Fibroblast of skin of abdomen (primary cell): ENCODE measurements at places on chromosomes 7 and 10.

DNA sequence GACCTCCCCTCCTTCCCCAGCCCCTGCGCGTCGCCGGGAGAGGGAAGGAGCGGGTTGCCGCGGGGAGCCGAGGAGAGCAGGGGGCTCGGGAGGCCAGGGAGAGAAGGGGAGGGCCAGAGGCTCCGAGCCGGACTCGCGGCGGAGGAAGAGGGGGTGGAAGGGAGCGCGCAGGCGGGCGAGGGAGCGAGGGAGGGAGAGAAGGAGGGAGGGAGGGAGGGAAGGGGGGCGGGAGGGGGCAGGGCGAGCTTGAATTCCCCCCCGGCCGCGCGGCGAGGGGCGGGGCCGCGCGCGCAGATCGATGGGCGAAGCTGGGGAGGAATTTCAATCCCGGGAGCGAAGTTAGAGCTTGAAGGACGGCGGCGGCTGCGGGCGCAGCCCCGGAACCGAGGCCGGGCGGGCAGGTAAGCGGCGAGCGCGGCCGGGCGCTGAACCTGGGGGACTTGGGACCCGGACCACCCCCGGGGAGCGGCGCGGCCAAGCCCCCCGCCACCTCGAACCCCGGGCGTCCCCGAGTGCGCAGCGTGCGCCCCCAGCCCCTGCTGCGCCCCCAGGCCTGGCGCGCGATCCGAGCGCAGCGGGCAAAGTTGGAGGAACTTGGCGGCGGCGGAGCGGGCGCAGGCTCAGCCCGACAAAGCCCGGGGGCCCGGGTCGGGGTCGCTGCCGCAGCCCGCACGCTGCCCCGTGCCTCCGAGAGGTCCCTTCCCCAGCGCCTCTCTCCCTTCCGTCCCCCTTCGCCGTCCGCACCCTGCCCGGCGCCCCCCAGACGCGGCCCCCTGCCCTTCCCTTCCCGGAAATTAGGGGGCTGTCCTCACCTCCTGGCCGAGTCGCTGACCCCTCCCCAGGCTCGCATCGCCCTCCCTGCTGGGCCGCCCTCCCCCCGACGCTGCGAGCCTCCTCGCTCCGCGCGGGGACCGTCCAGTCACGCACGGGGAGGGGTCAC is at the start of gene ELFN1:
TSS of gene ELFN1 (plus strand) at position 324 of the 940 bp plus-strand sequence. CDS start 74,320 bp downstream, outside the sequence.
- peak; percentile 84 for DNase-seq

DNA sequence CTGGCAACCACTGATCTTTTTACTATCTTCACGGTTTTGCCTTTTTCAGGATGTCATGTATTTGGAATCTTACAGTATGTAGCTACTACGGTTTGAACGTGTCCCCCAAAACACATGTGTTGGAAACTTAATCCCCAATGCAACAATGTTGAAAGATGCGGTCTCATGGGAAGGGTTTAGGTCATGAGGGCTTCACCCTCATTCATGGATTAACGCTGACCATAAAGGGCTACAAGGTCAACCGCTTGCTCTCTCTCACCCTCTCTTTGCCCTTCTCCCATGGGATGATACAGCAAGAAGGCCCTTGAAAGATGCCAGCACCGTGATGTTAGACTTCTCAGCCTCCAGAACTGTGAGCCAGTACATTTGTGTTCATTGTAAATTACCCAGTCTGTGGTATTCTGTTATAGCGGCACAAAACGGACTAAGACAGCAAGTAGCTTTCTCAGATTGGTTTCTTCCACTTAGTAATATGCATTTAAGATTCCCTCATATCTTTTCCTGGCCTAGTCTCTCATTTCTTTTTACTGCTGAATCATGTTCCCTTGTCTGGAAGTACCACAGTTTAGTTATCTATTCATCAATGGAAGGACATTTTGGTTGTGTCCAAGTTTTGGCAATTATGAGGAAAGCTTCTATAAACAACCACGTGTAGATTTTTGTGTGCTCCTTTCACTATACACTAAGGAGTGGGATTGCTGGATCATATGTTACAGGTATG is 3.0 kb upstream of the CRYGN start:
- no peak for DNase-seq

DNA sequence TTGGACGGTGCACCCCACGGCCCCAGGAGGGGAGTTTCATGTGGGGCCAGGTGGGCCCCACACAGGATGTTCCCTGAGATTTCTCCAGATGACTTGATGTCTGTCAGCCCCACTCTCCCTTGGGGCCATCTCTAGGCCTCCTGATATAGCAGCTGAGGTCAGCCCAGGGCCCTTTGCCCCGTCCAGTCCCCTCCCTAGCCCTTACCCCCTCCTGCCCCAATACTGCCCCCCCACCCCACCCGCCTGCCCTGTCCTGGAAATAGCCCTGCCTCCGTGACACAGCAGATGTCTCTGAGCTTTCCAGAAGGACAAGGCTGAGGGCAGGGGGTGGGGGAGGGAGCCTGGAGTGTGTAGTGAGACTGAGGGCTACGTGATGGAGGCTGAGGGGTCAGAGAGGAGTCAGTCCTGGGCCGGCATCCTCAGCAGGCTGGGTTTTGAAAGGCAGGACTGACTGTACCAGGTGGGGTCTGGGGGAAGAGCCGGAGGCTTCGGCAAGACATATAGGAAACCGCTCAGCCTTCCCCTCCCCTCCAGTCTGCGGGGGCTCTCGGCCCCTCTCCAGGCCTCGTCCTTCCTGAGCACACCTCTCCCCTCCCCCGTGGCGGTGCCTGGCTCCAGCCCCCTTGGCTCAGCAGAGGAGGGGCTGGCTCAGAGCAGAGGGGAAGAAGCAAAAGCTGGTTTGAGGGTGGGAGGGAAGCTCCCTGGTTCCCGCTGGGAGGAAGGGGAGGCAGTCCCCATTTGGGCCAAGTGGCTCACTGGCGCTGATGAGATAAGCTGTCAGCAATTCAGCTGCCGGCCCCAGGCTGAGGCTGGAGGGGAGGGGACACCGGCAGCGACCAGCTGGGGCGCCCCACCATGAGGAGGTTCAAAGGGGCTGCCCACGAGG is 2.0 kb downstream of the FLNC start:
- DNase-seq = peak; percentile 43

- no peak for DNase-seq
These were observed 55.7 kb downstream of the EBF3 start for GRCh38 chr10:129908406-129908805.

DNA sequence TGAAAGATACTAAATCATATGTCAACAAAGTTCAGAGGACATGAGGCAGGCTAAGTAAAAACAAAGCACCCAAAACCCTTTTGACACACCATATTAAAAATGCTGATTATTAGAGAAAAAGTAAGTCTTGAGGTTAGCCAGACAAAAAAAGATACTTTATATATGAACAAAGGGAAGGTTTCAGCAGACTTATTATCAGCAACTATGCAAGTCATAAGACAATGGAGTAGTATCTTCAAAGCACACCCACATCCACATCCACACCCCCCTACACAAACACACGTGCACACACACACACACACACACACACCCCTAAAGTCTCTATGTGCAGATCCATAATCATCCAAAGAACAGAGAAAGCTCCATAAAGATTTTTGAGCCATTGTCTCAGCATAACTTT is 1373.9 kb upstream of the CELF2 start:
- DNase-seq = no peak

DNA sequence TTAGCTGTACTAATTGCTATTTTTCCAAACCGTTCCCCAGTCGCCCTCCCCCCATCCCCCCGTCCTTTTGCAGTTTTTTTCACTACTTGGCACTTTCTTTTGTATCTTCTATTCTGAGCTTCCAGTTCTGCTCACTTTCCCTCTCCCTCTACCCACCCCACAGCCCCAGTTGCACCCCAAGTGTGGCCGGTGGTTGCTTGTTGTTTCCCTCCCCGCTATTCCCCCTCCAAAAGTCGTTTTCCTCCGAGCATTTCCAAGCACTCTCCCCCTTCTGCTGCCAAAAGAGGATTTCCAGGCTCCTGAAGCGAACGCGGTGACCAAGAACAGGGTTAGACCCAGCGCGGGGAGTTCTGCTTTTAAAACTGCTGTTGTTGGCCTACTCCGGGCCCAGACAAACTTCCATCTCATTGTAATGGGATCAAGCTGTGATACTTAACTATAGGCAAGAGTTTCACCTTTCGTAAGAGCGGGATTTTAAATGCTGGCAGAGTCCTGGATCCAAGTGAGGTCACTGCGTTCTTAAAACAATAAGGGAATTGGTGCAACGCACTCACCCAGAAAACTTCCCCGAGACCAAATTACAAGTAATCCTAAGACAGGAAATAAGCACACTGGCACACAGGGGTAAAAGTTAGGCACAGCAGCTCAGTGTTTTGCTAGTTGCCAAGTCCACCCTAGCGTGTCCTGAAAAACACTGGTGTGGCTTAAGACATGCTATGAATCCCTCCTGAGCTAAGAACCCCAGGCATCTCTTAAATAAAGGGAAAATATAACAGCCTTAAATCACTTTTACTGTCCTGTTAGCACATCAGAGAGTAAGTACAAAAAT is 1.5 kb upstream of the RGS10 start:
- no peak for DNase-seq

DNA sequence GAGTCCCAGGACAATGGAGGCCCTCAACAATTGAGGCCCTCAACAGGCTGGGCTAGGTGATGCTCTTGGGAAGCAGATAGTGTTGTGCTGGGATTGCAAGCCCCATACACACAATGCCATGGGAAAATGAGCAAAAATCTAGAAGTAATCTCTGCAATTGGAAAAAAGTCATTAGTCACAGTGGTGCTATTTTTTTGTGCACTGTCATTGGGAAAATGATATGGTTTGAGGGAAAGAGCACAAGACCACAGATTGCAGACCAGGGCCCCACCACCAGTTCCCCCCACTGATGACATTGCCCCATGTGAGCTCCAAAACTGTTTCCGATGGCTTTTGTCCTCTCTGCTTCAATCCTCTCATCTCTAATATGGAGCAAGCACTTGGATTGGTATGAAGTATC is 1.9 kb downstream of the KCTD7 start:
- no peak for DNase-seq

- DNase-seq = no peak
These were observed 150.9 kb upstream of the KAT6B start for GRCh38 chr10:74675484-74675883.
